ENCODE measurements at places on chromosomes 1 and 21.

- DNase-seq, result no peak
Measured at GRCh38 chr1:49306507-49307070, 529.9 kb upstream of the BEND5 start.

- no peak for DNase-seq
Measured at GRCh38 chr1:30109853-30110252, 613.5 kb downstream of the MATN1 start.

DNA sequence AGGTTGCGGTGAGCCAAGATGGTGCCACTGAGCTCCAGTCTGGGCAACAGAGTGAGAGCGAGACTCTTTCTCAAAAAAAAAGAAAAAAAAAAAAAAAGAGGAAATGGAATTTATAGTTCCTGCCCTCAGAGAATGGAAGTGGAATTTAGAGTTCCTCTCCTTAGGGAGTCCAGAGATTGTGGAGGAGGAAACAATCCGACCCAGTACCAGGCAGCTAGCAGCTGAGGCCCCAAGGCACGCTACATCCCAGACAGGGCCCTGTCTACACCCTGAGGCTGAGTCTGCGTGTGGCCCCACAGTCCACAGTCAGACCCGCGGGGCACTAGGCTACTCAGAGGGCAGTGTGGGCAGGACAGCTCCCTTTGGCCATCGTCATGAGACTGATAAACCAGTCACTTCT, 1.9 kb upstream of the MFN2 start:
- DNase-seq, result no peak

GRCh38 chr1:228400692-228401454, 5.8 kb downstream of the TRIM11 start:
- no peak for DNase-seq

DNA sequence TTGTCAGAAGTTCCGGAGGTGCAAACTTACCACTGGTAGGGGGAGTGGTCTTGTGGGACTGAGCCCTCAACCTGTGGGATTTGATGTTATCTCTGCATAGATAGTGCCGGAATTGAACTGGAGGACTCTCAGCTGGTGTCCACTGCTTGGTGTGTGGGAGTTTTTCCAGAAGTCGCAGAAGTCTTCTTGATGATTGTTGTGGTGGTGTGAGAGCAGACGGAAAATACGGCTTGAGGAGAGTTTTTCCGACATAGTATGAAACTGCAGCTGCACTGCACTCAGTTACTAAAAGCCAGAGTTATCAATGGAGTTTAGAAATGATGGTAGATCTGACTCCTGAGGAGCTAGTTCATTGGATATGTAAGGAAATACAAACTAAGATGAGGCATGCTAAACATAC, 14.9 kb downstream of the RGS5 start:
- DNase-seq, result no peak

GRCh38 chr1:89605692-89606091, 27.2 kb upstream of the LRRC8C start:
- no peak for DNase-seq

- DNase-seq, result no peak
Measured at GRCh38 chr1:20178634-20179370, 7.1 kb upstream of the UBXN10 start.

DNA sequence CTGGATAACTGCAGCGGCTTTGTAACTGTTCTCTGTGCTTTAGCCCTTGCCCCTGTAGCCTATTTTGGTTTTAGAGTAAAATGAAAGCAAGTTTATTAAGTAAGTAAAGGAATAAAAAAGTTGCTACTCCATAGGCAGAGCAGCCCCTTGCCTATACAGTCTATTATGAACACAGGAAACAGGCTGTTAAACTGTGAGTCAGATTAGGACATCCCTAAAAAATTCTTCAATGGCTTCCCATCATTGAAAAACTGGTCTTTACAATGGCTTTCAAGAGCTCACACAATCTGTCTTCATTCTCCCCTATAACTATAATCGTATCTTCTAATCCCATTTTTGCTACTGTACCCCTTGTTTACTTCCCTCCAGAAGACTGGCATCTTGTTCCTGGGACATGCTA, 43.0 kb downstream of the ATG4C start:
- no peak for DNase-seq

GRCh38 chr1:18480315-18481189, at the start of gene KLHDC7A:
Gene KLHDC7A (plus strand): TSS chr1:18480930. CDS start chr1:18480982, 52 bp downstream.
- no peak for DNase-seq

DNA sequence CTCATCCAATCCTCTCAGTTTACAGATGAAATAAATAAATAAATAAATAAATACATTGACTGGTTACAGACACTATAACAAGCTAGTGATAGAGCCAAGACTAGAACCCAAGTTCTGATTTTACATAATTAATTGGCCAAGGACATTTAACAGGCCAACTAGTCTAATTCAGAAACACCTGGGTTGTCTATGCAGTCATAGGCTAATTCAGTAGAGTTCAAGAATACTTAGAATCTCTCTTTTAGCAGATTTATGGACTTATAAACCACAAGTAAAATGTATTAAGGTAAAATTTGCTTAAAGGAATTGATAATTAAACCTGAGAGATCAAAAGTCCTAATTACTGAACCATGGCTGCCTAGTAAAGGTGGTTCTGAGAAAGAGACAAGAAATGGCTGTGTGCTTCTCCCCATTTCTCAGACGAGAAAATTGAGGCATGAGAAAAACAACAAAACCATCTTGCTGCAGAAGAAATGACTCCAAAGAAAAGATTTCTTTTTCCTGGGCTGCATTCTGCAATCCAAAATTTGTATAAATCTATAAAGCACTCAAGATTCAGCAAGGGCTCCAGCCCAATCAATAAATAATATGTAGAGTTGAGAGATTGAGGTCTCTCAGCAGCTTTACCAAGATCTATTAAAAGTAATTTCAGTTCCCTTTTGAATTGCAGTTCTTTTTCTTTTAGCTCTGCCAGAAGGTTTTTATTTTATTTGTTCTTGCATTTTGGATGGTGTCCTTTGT, 98.3 kb downstream of the DUSP10 start:
- DNase-seq, result no peak

GRCh38 chr1:180793451-180793850, 119.2 kb upstream of the KIAA1614 start:
- DNase-seq, result no peak

DNA sequence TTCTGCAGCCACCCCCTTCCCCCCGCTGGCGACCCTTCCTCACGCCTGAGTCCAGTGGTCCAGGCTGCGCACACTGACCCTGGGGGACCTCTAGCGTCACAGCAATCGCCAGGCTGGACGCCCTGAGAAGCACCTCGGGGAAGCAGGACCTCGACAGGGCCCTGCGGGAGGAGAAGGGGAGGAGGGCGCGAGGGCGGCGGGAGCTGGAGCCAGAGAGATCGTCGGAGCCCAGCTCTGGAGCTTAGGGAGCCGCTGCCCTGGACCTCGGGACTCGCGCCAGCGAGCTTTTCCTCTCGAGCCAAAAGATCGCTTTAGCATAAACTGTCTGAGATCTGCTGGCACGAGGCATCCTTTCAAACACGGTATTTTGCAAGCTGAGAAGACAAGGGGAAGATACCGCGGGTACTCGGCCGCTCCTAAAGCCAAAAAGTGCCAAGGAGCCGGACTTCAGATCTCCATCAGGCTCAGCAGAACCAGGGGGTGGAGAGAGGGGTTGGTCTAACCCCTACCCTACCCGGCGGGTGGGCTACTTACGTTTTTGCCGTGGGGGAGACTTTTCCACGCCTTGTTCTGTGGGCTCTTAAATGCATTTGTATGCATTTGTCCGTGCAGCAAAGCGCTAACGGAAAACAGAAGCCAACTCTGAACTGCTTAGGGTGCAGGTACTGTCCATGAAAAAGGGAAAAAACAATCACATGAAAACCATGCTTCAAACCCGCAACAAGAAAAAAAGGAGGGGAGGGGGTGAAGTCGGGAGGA, 586 bp downstream of the COL24A1 start:
- no peak for DNase-seq

DNA sequence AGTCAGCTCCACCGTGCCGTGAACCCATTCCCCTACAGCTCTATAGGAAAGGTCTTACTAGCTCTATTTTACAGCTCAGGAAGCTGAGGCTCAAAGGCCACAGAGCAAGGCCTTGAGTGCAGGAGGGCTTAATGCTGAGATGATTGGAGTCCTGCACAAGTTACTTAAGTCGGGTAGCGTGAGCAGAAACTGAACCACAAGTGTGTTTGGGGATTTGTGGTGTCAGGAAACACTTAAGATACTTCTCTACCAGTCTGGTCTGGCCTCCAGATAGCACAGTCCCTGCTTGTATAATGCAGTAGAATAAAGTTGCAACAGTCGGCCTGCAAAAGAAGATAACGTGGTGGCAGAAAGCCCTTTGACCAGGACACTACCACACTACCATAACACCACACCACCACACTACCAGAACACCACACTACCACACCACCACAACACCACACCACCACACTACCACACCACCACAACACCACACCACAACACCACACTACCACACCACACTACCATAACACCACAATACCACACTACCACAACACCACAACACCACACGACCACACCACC, 118.1 kb downstream of the SPSB1 start:
- no peak for DNase-seq

- no peak for DNase-seq
Measured at GRCh38 chr1:228316589-228317387, 89.8 kb downstream of the TRIM11 start.

DNA sequence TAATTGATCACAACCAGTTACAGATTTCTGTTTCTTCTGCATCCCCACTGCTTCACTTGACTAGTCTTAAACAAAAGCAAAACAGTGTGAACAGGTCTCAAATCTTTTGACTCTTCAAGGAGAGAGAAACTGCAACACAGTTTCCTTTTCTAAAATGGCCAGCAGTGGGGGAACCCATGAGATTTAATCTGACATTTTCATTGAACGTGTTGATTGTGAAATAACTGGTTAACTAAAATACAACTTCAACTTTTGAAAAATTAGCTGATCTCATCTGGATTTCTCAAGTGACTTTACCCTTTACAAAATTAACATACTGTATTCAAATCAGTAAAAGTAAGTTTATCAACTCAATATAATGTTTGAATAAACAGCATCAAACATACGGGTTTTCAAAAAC, 143.0 kb downstream of the HFM1 start:
- no peak for DNase-seq

- DNase-seq, result no peak
Measured at GRCh38 chr1:239240736-239241135, 145.6 kb upstream of the CHRM3 start.

- DNase-seq, result no peak
Measured at GRCh38 chr1:204487256-204487615, 7.4 kb downstream of the PIK3C2B start.

DNA sequence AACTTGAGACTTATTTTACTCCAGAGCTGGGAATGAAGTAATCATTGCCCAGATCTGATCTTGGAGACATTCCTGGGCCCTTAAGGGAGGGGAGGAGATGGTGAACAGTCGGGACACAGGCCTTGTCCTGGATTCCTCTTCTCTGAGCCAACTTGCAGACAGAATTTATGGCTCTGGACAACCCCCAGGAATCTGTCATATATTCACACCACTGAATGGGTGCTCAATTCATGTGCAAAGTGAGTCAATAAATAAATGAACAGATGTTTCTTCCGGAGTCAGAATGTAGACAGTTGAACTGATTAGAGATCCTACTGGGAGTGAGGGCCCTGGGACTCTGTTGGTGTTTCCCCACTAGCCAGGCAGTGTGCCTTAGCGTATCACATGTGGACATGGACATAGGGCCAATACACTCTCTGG, 2.6 kb downstream of the TUFT1 start:
- DNase-seq, result no peak

- DNase-seq, result no peak
Measured at GRCh38 chr1:46517010-46517600, 27.5 kb downstream of the DMBX1 start.

DNA sequence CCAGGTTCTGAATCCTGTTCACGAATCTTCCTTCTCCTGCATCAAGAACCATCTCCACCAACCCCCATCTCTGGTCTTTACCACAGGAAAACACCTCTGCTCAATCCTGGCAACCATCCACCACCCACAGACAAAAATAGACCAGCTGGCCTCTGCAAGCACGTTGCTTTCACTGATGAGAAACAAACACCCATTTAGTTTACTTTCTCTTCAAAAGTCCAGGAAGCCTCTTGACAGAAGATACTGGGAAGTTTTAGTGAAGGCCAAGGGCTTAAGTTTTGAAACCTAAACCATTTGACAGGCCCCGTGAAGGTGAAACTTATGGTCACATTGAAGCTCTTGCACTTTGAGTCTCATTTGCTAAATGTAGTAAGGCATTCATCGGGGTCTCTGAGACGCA, 122.6 kb upstream of the PPP2R5A start:
- DNase-seq, result no peak

- DNase-seq, result no peak
Measured at GRCh38 chr1:201535046-201535918, 3.6 kb upstream of the NAV1 start.

DNA sequence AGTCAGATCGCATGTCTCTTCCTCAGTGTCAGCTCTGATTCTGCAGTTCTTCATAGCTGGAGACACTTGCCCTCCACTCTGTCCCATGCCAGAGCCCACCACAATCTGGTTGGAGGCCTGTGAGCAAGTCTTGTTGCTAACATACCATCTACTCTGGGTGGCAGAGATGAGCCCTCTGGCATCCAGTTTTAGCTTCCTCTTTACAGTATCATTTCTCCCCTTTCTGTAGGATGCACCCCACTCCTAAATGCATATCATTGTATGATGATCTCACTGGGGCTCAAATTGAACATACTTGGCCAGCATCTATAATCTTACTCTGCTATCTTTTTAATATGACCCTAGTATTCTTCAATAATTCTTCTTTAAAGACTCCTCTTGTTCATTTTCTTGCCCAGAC, 16.9 kb downstream of the PCNX2 start:
- DNase-seq, result no peak

- DNase-seq, result no peak
Measured at GRCh38 chr1:207291723-207292122, 29.8 kb upstream of the CD55 start.

- no peak for DNase-seq
Measured at GRCh38 chr1:30045304-30046090, 677.9 kb downstream of the MATN1 start.

DNA sequence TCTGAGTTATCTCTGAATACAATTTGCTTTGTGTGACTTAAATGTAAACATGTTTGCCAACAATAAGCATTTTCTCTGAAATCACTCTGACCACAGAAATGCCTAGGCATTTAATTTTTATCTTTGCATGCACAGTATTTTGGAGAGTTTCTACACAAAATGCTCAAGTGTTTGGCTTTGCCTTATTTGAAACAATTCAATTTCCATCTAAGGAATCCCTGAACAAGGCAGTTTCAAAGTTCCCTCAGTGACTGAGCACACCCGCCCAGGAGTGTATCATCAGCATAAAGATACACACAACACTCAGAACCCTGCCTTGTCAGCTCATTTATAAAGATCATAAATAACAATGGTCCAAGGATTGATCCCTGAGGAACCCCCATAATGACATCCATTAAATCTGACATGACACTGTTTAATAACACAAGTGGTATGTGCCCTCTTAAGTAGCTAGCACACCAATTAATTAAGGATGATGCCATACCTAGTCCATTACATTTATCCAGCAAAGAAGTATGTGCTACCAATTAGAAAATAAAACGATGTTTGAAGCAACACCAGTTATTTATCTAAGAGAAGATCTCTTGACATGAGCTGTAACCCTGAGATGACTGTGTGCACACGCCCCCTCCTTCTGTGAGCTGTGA, 585.8 kb downstream of the ADGRL2 start:
- DNase-seq, result no peak
